Activated CD4-positive, alpha-beta T cell treated with anti-CD3 and anti-CD28 coated beads, Interleukin-2, amount 10 ng/mL, durations not matched to agents 24 days and 14 days (primary cell): ENCODE measurements at places on chromosomes 5 and 9. TPM values are rescaled to one million over a fixed set of nuclear protein-coding genes. Genes with fewer than 3 reads are reported as not detected.
A peak's percentile ranks its signal among the peaks of the same experiment; 100 is the strongest.

- DNase-seq, result peak; percentile 62
- no peak overlapping the region for H3K4me3 ChIP-seq
- H3K36me3 ChIP-seq, result no peaks in the 10 kb centered on the region
- peaks cover 7% of the 10 kb centered on the region for H3K27me3 ChIP-seq
Measured at GRCh38 chr5:95973793-95974325, 12.2 kb upstream of the ELL2 start.

Gene GNA14
- not detected in 2 replicates for total RNA-seq

Gene MEIKIN
- total RNA-seq, result not detected in 2 replicates

DNA sequence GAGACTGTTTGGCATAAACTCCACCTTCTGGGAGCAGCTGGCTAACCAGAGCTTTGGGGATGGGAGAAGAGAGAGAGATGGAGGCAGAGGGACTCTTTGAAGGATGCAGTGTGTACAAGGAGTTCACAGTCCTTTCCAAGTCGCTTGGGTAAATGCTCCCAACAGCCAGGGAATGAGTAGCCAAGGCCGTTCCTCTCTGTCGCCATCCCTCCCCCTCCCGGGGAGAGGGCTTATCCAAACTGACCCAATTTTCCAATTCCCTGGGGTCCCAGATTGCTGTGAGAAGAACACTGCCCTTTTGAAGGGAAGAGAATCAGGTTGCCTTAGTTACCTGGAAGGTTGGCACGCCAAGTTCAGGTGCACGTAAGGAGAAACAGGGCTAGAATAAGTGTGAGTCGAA lies 7.9 kb downstream of the WWC1 start:
- H3K27me3 ChIP-seq, result no peaks in the 10 kb centered on the region
- H3K4me1 ChIP-seq, result no peaks in the 10 kb centered on the region
- H3K4me3 ChIP-seq, result no peak overlapping the region
- DNase-seq, result no peak
- H3K36me3 ChIP-seq, result no peaks in the 10 kb centered on the region
- no peak overlapping the region for H3K27ac ChIP-seq

Gene RPL37
- total RNA-seq, result 1,546 and 1,565 TPM in 2 replicates

- no peaks in the 10 kb centered on the region for H3K27me3 ChIP-seq
- H3K36me3 ChIP-seq, result no peaks in the 10 kb centered on the region
- no peak overlapping the region for H3K27ac ChIP-seq
- H3K4me3 ChIP-seq, result no peak overlapping the region
Measured at GRCh38 chr9:72262063-72262462, 102.9 kb downstream of the ZFAND5 start.

DNA sequence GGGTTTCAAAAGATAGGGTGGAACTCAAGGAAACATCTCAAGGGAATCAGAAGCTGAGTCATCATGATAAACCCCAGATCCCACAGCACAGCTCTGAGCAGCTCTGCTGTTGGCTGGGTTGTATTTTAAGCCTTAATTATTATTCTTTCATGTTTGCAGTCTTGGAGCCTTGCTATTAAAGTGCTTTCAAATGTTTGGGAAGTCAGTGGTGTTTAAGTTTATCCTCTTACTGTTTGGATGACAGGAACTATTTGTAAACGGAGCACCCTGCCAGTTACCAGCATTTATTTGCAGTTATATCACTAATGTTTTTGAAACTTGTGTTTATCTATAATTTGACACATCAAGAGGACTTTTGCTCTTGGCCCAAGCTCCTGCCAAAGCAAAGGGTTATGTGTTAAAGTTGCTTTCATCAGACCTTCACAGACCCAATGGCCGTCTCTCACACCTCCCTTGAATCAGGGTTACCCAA lies 141.1 kb upstream of the SPDL1 start:
- H3K4me1 ChIP-seq, result no peaks in the 10 kb centered on the region
- no peak overlapping the region for H3K27ac ChIP-seq
- no peak overlapping the region for H3K4me3 ChIP-seq
- no peaks in the 10 kb centered on the region for H3K27me3 ChIP-seq
- no peaks in the 10 kb centered on the region for H3K36me3 ChIP-seq

DNA sequence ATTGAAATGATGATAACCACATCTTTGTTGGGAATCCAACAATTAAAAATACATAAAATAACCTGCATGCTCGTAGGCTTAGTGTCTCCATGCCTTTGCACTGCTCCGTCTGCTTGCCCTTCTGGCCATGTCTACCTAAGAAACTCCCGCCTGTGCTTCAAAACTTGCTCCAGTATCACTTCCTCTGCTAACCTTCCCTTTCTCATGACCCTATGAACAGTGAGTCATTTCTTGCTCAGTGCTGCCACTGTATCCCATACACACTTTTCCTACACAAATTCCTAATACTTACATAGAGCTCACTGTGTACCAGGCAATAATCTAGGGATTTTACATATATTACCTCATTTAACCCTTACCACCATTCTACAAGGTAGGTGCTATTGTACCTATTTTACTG lies 33.5 kb downstream of the TMEM245 start:
- H3K36me3 ChIP-seq, result peaks cover 54% of the 10 kb centered on the region
- DNase-seq, result peak; percentile 46
- no peak overlapping the region for H3K4me3 ChIP-seq
- peaks cover 9% of the 10 kb centered on the region for H3K4me1 ChIP-seq
- H3K27ac ChIP-seq, result no peak overlapping the region

DNA sequence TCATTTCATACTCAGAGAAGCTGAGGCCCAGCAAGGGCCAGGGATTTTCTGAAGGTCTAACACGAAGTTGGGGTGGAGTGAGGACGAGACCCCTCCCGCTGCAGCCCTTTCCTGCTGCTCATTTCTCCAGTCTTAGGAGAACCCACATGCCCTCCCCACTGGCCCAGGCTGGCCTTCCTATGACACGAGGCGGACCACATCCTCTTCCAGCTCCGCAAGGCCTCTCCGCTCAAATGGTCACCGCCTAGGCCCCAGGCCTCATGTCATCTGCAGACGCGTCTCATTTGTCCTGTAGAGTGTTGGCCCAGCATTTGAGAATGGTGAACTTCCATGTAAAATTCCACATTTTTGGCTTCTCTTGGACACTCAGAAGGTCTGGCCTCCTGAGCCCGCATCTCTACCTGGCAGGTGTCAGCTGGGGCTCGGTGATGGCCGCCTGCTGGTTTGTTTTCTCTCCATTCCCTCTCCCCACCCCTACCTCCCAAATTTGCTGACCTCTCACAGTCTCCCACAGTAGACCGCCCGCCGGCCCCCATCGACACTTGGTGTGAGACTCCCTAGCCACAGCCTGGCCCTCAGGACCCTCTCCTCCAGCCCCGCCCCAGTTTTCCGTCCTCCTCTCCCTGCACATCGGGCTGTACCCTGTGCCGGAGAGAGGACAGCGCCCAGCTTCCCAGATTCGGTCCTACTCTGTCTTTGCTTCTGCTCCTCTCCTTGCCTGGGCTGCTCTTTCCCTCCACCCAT lies 51.7 kb downstream of the ERGIC1 start:
- H3K4me3 ChIP-seq, result no peak overlapping the region
- no peak overlapping the region for H3K27ac ChIP-seq
- H3K27me3 ChIP-seq, result no peaks in the 10 kb centered on the region
- peaks cover 7% of the 10 kb centered on the region for H3K4me1 ChIP-seq

- no peak overlapping the region for H3K27ac ChIP-seq
- no peak overlapping the region for H3K4me3 ChIP-seq
- DNase-seq, result no peak
- no peaks in the 10 kb centered on the region for H3K27me3 ChIP-seq
- H3K36me3 ChIP-seq, result no peaks in the 10 kb centered on the region
Measured at GRCh38 chr5:122292332-122292731, 19.7 kb upstream of the SNCAIP start.

Gene SHOC1
- not detected in 2 replicates for total RNA-seq
